NCI-H1694 (cell line): ENCODE measurements at places on chromosomes 2 and 18.

DNA sequence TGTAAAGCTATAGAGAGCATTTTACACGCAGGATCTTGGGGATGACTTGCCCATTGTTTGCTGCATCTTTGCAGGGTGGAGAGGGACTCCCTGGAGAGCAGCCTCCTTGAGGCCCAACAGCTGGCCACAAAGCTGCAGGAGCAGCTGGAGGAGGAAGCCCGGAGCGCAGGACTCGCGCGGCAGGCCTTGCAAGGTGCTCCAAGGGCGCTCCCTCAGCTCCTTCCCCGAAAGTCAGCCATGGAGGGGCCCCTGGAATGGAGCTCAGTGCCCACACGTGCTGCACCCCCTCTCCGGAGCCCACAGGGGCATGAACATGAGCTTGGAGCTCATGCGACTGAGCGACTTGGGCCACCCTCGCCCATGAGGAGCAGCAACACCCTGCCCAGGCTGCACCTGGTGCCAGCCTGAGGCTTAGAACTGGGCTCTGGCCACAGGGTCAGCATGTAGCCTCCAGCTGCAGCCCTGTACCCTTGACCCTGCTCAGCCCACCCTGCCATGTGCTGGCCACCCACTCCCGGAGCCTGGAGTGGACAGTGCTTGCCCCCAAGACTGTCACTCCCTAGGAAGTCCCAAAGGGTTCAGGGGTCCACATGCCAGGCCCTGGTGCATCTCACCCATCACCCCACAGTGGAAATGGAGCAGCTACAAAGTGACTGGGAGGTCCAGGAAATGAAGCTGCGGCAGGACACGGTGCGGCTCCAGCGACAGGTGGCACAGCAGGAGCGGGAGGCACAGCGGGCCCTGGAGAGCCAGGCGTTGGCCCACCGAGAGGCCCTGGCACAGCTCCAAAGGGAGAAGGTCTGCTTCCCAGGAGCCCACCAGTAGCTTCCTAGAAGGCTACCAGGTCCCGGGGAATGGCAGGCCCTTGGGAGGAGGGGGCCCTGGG is 43.0 kb downstream of the CROCC2 start:
- DNase-seq, result no peak

- no peak for DNase-seq
Observed at GRCh38 chr2:242019344-242019743, 149.8 kb downstream of the RTP5 start.

GRCh38 chr2:108228006-108228405 is 11.8 kb upstream of the SULT1C3 start:
- no peak for DNase-seq

DNA sequence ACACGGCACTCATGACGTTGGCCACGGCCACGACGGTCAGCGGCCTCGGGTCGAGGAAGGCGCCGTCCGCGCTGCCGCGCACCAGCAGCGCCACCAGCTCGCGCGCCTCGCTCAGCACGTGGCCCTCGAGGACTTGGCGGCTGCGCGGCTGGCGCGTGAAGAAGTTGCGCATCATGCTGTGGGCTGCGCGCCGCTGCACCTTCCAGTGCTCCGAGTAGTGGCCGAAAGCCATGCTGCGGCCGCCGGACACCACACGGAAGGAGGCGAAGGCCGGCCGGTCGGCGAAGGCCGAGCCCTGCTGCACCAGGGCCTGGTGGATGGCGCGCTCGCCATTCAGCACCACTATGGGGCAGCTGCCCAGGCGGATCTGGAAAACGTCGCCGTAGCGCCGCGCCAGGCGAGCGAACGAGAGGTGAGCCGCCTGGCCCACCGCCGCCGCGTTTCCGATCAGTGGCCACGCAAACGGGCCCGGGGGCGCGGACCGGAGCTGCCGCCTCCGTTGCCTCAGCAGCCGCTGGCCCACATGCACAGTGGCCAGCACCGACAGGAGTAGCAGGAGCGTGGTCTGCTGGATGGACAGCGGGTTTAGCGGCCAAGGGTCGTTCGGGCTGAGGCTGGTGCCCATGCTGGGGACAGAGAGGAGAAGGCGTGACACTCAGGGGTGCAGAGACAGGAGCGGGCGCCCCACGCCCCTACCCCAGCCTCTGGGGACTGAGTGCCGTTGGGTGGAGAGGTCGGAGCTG is 1.0 kb downstream of the CYP1B1 start:
- DNase-seq, result no peak

GRCh38 chr2:1714291-1715064 is 29.8 kb downstream of the PXDN start:
- no peak for DNase-seq
